ENCODE measurements at places on chromosomes 4 and X. TPM values are rescaled to one million over a fixed set of nuclear protein-coding genes. Genes with fewer than 3 reads are reported as not detected.
A peak's percentile ranks its signal among the peaks of the same experiment; 100 is the strongest.

KDR gene
- 3.6 TPM for polyA plus RNA-seq

ZCCHC12 gene
- 0.07 TPM for polyA plus RNA-seq

MAGEE1 gene
- polyA plus RNA-seq, result 0.34 TPM

GJB1 gene
- polyA plus RNA-seq, result not detected

LPAR4 gene
- polyA plus RNA-seq, result 0.01 TPM

ALAS2 gene
- not detected for polyA plus RNA-seq

ARR3 gene
- polyA plus RNA-seq, result not detected

ARX gene
- 3.0 TPM for polyA plus RNA-seq

ADH1A gene
- polyA plus RNA-seq, result not detected

- peak; percentile 81 for DNase-seq
These were observed at the start of gene IL13RA1 for GRCh38 chrX:118726887-118727685. TSS of gene IL13RA1 (plus strand) at chrX:118727606. CDS start at chrX:118727639, 33 bp downstream.

DNA sequence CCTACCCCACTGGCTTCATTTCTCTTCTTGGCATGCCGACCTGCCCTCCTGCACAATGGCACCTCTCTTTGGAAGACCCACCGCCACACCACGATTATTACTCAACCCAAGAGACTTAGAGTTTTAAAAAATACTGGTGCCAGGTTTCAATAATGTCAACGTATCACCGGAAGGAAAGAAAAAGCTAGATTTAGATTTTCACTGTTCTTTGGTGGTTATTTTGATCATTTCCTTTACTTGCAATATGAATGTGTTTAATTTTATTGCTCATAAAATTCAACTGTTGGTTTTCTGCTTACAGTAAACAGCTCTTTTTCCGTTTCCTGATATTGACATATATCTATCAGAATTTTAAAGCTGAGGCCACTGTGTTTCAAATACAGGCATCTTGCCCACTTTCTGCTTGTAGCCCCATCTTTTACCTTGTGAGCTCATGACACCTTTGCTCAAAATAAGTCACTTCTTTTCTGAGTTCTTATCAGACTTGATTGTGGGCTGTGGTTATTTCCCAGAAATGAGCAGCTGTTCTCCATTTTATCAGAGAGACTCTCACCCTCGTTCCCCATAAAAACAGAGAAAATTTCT, 439.1 kb downstream of the INPP4B start:
- no peak for DNase-seq

DNA sequence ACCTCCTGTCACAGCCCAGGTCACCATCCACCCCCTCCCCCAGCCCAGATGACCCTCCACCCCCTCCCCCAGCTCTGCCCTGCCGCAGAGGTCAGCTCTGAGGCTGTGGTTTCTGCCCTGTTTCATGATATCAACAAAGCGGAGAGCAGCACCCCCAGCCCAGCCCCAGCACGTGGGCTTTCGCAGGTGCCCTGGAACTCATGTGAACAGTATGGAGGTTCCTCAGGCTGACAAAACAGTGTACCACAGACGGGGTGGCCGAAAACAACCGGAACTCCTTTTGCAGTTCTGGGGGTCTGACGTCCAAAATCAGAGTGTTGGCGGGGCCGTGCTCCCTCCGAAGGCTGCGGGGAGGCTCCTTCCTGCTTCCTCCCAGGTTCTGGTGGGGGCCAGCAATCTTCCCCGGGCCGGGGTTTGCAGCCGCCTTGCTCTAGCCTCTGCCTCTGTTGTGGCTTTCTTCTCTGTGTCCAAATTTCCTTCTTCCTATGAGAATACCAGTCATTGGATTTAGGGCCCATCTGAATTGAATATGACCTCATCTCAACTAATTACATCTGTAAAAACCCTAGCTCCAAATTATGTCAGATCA, 7.9 kb upstream of the PSAPL1 start:
- no peak for DNase-seq

- no peak for DNase-seq
These were observed 103.9 kb downstream of the USP9X start for GRCh38 chrX:41189156-41189555.

- no peak for DNase-seq
These were observed 40.1 kb downstream of the CCDC149 start for GRCh38 chr4:24872720-24873119.

GRCh38 chrX:133290076-133290475, 71.9 kb upstream of the TFDP3 start:
- DNase-seq, result no peak

GRCh38 chr4:158861281-158861680, 92.5 kb downstream of the FNIP2 start:
- no peak for DNase-seq

GRCh38 chr4:1898681-1899080, 27.5 kb downstream of the NSD2 start:
- no peak for DNase-seq

- DNase-seq, result no peak
These were observed 389.5 kb upstream of the GRID2 start for GRCh38 chr4:91914176-91914804.

GRCh38 chrX:139862208-139862607, 70.6 kb downstream of the ATP11C start:
- DNase-seq, result no peak

DNA sequence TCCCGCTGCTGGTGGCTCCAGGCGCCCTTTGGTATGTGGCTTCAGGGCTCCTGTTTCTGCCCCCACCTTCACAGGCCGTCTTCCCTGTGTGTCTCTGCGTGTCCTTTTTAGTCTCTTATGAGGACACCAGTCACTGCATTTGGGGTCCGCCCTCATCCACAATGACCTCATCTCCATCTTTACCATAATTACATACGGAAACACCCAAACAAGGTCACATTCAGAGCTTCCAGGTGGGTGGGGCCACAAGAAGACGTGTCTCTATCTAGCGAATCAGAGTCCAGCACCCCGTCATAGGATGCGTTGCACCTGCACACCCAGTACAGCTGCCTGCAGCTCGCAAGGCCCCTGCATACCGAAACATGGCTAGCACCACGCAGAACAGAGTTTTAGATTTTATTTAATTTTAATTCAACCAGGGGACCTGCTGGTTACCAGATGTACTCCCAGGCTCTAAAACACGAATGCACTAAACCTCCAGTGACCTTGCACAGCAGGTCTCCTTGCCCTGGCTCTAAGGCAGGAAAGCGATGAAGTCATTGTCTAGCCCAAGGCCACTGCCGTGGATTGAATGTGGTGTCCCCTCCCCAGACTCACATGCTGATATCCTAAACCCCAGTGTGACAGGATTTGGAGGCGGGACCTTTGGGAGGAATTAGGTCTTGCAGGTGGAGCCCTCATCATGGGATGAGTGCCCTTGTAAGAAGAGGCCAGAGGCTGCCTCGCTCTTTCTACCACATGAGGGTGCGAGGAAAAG, 30.3 kb downstream of the ABLIM2 start:
- DNase-seq, result no peak

GRCh38 chrX:41481264-41482109, 34.3 kb downstream of the NYX start:
- no peak for DNase-seq

DNA sequence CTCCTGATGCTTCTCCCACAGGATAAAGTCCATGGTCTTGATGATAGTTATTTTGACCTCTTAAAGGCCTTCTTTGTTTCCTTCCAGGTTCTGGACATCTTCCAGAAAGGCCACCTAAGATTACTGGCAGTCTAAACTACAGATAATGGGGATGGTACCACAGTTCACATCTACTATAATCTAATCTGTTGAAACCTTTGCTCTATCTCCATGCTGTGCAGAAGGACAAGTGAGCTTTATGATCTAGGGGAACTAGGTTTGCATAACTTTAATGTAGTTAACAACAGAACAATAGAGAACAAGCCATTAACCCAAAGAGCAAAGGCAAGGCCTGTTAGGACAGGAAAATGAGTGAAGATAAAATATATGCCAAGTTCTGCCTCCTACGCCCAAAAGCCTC, 103.9 kb upstream of the KLHL13 start:
- DNase-seq, result no peak

- no peak for DNase-seq
These were observed 345.3 kb downstream of the GABRG1 start for GRCh38 chr4:45778514-45778913.

DNA sequence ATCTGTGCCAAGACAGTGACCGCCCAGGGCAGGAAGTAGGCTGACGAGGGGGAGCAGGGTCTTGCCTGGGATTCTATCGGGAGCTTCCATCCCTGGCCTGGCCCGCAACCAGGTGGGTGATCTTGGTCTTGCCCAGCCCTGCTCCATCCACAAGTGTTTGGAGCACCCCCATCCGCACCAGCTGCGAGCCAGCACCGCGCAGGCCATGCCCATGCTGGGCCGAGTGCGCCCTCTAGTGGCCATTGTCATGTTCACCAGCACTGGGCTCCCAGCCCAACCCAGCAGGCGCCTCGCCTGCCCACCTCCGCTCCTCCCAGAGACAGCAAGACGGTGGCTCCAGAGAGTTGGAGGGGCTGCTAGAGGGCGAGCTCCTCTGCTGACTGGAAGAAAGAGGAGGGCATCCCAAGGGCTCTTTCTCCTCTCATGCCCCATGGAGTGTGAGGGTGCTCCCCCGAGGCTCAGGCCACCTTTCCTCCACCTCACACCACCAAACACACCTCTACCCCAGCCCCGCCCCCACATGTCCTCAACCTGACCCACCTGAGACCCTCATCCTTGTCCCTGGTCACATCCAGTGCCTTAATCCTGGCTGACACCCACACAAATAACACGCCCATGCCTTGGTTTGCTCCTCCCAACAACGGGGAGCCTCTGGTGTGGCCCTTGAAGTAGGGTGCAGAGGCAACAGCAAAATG, 9.8 kb upstream of the ATP2B3 start:
- peak; percentile 89 for DNase-seq

- DNase-seq, result no peak
These were observed 386 bp upstream of the TMEM184C start for GRCh38 chr4:147616849-147617172.

Data from psoas muscle (tissue), 8 donors.